ENCODE measurements at places on chromosomes 12 and 14. TPM values are rescaled to one million over a fixed set of nuclear protein-coding genes. Genes with fewer than 3 reads are reported as not detected.

DNA sequence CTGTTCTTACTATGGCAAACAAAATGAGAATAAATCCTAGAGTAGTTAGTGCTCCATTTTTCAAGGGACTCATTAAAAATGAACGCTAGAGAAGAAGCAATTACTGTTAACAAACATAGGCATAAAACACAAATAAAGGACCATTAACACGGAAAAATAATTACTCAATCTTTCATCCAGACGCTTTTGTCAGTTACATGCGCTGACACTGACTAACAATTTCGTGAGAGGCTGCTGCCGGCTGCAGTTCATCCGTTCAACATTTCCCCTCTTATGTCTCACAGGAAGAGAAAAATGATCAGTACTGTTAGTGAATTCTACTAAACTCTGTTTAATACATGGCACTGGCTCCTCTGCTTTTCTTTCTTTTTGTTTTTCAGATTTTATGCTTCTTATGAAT is 472.7 kb upstream of the FLRT2 start:
- DNase-seq: no peak

The ZC3H14 gene
- total RNA-seq: 55.8 TPM

The RASAL1 gene
- 0.43 TPM for total RNA-seq

DNA sequence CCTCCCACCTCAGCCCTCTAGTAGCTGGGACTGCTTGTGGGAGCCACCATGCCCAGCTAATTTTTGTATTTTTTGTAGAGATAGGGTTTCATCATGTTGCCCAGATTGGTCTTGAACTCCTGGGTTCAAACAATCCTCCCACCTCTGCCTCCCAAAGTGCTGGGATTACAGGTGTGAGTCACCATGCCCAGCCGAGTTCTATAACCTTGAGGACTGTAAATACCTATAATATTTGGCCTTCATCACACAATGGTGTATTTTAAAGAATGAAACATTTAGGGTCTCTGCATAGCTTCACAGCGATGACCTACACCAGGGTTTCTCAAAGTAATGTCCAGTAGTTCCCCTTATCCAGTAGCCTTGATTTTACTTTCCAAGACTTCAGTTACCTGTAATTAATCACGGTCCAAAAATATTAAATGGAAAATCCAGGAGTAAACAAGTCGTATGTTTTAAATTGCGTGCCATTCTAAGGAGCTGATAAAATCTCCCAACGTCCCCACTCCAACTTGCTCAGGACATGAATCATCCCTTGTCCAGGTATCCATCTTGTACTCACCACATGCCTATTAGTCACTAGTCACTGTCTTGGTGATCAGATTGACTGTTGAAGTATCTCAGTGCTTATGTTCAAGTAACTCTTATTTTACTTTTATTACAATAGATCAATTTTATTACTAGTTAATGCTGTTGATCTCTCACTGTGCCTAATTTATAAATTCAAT is 368.2 kb downstream of the BTG1 start:
- DNase-seq: peak; percentile 37

- DNase-seq: no peak
Measured at GRCh38 chr12:72297666-72298065, 25.5 kb downstream of the TRHDE start.

The TAS2R43 gene
- total RNA-seq: 0.52 TPM

DNA sequence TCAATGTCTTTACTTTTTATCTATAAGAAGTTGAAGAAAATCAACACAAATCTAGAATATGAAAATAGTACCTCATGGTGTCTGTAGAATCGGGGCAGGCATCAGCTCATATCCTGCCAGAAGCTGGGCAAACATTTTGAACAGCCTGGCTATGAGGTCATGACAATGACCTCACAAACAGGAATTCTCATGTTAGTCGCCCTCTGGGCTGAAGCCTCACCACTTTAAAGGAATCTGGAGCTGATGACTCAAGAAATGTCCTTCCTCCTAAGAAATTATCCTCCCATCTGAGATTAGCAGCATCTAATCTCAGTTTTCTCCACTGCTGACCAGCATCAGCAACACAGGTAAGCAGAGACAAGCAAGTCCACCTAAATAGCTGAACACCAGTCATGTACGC is 27.1 kb downstream of the CLIP1 start:
- peak; percentile 83 for DNase-seq

The PITPNM2 gene
- total RNA-seq: 14.2 TPM

DNA sequence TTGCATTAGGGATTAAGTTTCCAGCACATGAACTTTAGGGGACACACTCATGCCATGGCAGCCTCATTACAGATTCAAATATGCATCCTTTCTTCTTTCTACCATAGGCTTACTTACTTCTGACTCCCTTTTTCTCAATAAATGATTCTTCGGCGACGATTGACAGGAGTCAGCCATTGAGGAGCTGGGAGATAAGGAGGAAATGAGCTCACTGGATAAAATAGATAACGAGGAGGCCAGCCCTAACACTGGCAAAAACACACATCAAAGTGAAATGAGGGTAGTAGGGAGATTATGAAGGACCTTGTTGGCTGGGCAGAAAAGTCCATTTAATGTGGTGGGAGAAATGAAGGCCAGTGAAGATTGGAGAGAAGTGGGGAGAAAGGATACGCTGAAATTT is 172.2 kb downstream of the SLC41A2 start:
- no peak for DNase-seq

DNA sequence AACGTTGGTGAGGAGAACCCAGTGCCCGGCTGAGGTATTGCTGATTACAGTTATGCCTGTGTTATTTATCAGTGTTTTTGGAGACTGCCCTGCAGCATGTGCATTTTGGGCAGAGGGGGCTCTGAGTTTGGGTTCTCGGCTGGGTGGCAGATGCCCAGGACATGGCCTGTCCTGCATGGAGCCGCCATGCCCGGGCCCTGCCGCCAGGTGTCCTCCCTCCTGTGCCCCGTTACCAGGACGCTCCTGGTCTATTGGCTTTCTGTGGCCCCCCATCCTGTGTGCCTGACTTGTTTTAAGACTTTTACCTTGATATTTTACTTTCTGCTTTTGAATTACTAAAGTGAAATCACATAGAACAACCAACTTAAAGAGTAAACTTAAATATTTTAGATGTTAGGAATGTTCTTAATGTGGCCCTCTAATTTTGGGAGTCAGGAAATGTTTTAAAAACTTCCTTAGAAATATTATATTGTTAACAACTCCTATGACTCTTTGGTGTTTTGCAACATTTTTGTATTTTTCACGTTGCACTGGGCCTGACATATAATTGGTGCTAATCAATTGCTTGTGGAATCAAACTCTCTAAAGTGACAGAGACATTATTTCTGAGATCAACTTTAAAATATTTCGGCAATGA is 51.8 kb downstream of the PRIMA1 start:
- DNase-seq: no peak

The OR4K15 gene
- total RNA-seq: not detected

- no peak for DNase-seq
Measured at GRCh38 chr12:49236423-49236822, 28.5 kb upstream of the TUBA1C start.

DNA sequence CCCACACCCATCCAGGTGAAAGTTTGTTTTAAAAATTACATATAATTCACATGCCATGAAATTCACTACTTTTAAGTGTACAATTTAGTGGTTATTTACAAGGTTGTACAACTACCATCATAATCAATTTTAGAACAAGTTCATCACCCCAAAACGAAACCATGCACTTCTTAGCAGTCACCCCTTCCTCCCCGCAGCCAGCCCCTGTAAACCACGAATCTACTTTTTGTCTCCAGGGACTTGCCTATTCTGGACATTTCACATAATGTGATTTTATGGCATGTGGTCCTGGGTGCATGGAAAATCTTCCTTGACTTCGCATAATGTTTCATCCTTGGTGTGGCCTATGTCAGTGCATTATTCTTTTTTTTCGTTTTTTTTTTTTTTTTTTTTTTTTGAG is 19.2 kb upstream of the TRAF3 start:
- no peak for DNase-seq

The EML1 gene
- 23.5 TPM for total RNA-seq

- DNase-seq: no peak
Measured at GRCh38 chr14:97138801-97139200, 341.6 kb downstream of the VRK1 start.

The HOMEZ gene
- 16.6 TPM for total RNA-seq

- DNase-seq: peak; percentile 87
Measured at GRCh38 chr14:52052288-52052943, 16.4 kb downstream of the NID2 start.

All from astrocyte (in vitro differentiated cells and primary cell).